ENCODE measurements at places on chromosomes 6 and 20.

DNA sequence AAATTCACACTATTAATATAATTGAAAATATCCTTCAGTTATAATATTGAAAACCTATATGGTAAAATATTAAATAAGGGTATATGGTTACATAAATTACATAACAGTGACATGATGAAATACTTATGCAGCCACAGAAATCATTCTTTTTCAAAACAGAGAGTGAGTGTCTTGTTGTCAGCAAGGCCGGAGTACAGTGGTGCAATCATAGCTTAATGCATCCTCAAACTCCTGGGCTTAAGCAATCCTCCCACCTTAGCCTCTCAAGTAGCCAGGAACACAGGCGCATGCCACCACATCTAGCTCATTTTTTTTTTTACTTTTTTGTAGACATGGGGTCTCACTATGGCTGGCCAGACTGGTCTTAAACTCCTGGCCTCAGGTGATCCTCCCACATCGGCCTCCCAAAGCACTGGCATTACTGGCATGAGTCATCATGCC lies 40.4 kb downstream of the FAM8A1 start:
- DNase-seq: no peak

DNA sequence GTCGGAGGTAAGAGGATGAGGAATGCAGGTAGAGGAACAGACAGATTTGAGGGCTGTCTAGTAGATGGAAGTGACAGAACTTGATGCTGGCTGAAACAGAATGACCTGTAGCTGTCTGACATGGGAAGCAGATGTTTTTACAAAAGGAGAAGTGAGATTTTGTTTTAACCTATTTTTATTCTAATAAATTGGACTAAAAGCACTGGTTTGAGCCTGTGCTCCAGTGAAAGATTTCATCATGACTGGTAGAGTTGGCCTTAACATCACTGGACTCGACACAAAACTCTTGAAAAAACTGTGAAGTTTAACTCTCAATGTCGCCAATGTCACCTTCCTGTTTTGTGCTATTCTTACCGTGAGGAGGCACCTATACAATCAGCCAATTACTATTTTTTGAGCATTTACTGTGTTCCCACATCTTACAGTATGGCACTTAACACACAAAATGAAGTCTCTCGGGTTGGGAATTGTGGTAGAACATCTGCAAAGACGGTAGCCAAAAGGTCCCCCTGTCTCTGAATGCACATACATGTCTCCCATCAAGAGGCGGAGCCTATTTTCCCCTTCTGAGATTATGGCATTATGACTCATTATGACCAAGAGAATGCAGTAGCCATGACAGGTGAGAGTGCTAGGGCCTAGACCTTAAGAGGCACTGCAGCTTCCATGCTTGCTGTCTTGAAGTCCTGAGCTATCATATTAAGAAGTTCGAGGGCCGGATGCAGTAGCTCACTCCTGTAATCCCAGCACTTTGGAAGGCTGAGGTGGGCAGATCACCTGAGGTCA lies 93.2 kb downstream of the FOXF2 start:
- DNase-seq: no peak

DNA sequence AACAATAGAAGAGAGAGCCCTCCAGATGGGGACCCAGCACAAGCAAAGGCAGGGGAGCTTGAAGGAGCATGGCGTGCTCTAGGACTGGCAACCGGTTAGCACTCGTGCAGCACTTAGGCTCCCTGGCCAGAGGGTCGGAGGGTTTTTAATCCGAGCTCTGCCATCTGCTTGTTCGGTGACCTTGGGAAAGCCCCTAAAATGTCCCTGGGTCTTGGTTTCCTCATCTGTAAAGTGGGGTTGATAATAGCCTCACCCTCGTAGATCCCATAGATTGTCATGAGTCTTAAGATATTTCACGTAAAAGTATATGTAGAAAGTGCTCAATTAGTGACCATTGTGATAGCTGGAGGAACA lies 16.6 kb upstream of the HCK start:
- no peak for DNase-seq

GRCh38 chr6:18148304-18149025 lies 6.4 kb downstream of the TPMT start:
- no peak for DNase-seq

- no peak for DNase-seq
Observed at GRCh38 chr6:111987295-111987694, 66.6 kb upstream of the CCN6 start.

DNA sequence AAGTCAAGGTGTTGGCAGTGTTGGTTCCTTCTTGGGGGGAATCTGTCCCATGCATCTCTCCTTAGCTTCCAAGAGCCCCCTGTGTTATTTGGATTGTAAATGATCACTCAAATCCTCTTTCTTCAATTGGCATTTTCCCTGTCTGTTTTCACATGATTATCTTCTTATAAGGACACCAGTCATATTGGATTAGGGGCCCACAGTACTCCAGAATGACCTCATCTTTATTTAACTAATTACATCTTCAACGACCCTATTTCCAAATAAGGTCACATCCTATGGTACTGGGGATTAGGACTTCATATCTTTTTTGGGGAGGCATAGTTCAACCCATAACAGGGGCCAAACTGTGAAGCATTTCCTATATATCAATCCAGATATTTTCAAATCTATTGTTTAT lies 57.3 kb downstream of the PTPRA start:
- no peak for DNase-seq

- no peak for DNase-seq
Observed at GRCh38 chr6:106658469-106658868, 29.1 kb downstream of the QRSL1 start.

GRCh38 chr6:143513410-143513809 lies 1.9 kb upstream of the FUCA2 start:
- DNase-seq: no peak

DNA sequence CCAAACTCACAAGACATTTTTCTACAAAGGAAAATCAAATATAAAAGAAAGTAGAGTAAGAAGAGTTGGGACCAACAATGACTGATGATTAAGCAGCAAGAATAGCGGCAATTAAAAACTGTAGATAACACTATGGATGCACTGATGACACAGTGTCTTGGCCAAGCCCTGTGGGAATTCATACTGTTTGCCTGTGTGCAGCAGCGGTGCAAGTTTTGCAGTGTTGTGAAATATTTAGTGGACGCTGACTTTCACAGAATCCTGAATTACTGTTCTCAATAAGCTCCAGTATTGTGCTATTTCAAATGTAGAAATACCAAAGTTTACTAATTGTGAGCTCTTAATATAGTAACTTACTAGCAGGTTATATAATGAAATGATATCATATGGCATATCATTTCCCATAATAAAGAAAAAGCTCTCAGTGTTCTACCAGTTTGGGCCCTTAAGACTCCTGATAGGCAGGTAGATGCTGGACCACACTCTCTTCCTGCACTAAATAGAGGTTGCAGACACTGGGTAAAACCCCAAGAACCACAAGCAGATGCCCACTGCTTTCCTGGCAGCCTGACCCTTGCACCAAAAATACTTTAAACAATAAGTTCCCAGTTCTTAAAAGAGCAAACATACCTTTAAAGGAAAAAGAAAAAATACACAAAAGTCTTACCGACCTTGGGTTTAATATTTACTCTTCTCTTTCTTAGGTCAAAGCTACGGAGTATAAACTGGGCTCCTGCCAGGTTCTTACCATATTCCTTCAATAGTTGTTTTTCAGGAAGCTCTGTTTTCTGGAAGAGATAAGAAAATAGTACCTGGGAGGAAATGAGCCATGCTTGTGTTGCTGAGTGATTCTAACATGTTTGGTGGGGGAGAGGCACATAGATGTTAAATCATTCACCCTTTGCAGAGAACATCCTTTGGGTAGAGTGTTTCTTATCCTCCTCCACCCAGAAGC lies 41.6 kb downstream of the ANKEF1 start:
- no peak for DNase-seq

DNA sequence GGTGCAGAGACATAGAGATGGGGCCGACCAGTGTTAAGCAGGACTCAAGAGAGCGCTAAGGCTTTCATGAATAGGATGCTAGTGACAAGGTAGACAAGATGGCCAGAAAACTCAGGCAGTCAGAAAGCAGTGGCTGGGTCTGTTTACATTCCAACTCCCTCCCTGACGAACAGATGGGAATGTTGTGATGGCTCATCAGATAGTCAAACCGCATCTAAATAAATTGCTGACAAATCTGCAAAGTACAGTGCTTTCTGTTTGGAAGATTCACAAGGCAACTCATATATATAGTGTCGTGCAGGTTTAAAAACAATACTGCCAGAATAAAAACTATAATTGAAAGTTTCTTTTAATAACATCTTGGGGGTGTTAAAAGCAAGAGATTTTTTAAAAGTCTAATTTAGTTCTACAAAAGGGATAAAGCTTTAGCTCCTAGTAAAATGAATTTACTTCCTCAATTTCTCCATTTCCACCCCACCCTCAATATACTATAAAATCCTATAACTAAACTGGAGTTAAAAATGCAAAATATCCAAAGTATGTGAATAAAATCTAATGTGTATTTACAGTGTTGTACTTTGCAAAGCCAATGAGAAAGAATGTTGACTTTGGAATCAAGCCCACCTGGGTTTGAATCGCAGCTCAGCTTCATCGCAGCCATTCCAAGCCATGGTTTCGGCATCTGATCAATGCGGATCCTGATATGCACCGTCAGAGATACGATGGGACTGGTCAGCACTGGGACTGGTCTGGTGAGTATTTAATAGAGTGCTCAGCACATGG lies 247.3 kb upstream of the PDE10A start:
- DNase-seq: no peak

DNA sequence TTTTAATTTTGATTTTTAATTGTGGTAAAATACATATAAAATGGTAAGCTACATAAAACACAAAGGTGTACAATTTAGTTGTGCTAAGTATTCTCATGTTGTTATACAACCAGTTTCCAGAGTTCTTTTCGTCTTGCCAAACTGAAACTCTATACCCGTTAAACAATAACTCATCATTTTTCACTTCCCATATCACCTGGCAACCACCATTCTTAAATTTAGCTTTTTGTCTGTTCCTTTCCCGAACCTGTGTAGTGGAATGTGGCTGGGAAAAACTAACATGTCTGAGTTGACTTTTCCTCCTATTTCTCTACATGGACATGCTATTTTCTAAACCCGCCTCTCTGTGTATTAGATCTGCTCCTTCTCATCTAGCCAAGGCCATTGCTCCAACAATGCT lies 27.6 kb downstream of the RPRD1B start:
- no peak for DNase-seq

- DNase-seq: no peak
Observed at GRCh38 chr6:50600280-50600679, 113.0 kb upstream of the TFAP2D start.

- DNase-seq: no peak
Observed at GRCh38 chr6:67633058-67633457, 1002.0 kb upstream of the ADGRB3 start.

GRCh38 chr6:159184559-159184958 lies 15.4 kb downstream of the FNDC1 start:
- DNase-seq: no peak

GRCh38 chr6:336159-337114 lies 44.1 kb downstream of the DUSP22 start:
- DNase-seq: no peak

GRCh38 chr6:16273256-16273655 lies 34.9 kb downstream of the GMPR start:
- peak; percentile 68 for DNase-seq

DNA sequence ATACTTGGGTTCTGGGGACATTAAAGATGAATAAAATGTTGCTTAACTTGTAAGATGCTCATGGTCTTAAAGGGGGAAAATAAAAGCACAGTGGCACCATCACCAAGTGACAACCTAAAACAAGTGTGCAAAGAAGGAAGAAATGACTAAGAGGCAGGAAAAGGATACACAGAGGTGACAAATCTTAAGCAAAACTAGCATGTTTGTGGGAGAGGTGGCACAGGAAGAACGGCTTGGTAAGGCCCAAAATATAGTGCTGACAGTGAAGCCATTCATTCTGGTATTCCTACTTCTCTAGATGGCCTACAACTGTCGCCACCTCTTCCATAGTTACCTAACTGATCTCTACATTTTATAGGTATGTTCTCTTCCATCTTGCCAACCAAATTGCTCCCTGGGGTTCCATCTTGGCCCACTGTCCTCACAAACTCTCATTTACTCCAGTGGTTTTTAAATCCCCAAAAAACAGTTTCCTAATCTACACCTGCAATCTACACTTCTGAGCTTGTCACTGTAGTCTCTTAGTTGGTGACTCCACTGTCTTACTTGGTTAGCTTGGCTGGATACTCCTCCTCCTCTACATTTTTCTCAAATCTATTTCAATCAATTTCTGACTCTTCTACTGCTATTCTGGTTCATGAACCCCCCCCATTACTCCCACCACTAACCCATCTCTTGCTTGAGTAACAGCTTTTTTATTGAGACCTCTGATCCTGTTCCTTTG lies 33.5 kb downstream of the FAM8A1 start:
- DNase-seq: no peak

DNA sequence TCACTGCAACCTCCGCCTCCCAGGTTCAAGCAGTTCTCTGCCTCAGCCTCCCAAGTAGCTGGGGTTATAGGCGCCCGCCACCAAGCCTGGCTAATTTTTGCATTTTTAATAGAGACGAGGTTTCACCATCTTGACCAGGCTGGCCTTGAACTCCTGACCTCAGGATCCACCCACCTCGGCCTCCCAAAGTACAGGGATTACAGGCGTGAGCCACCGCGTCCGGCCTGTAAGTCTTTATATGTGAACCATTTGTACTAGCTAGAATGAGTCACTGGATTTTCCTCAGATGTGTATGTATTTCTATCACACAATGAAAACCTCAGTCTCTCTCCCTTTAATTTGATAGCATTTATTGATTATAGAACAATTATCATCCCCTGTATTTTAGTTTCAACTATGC lies 34.0 kb downstream of the ITCH start:
- DNase-seq: no peak

GRCh38 chr20:34971561-34972235 lies 16.0 kb downstream of the MYH7B start:
- DNase-seq: no peak

DNA sequence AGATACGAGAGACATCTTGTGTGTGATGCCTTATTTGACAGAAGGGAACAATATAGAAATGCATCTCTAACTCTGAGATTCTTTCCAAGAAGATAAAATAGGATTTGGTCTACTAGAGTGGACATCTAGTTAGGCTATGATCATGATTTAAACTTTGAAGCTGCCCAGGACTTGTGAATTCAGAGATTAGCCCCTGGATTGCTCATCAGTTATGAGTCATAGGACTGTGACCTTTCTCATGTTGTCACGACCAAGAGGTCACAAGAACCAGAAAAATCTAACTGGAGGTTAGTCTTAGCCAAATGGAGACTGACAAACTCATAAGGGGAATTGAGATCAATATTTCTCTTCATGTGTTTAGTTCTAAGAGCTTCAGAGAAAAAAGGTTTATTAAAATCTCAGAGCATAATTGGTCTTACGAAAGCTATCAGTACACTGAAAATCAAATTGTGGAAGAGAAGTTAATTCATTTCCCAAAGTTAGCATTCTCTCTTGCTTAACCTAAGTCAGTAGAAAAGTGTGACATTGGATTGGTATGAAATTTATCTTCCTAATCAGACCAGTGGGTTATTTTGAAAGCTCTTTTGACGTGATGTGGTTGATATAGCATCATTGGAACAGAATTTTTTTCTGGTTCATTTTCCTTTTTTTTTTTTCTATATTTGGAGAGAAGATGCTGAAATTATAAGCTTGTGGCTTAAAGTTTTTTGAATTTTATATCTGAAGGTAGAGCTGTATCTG lies 245.7 kb downstream of the RNF144B start:
- DNase-seq: no peak

All from NCI-H446 treated with DMSO at 0.1 percent for 48 hours (cell line).